ENCODE measurements at places on chromosomes 7 and 10. TPM values are rescaled to one million over a fixed set of nuclear protein-coding genes. Genes with fewer than 3 reads are reported as not detected.

Gene PNLIP
- total RNA-seq, result 0.87 TPM

Gene COL26A1
- not detected for total RNA-seq

Gene SRRM3
- not detected for total RNA-seq

Gene SCD
- 19.7 TPM for total RNA-seq

Gene CFAP46
- total RNA-seq, result 0.42 TPM

Gene TMEM213
- total RNA-seq, result not detected

Gene SPDYE2B
- total RNA-seq, result not detected

Gene CHPF2
- total RNA-seq, result 66.3 TPM

Gene SYNPO2L
- not detected for total RNA-seq

Gene SAP25
- total RNA-seq, result 7.6 TPM

Gene PLCE1
- total RNA-seq, result not detected

Gene TMEM270
- total RNA-seq, result not detected

Gene DOCK4
- 2.1 TPM for total RNA-seq

Gene AKR1C3
- 0.49 TPM for total RNA-seq

Gene PRPS1L1
- not detected for total RNA-seq

Gene PKD1L1
- total RNA-seq, result 0.18 TPM

Gene GBX1
- total RNA-seq, result not detected

Gene HTR7
- total RNA-seq, result not detected

Gene GLCCI1
- 6.1 TPM for total RNA-seq

Gene RPEL1
- total RNA-seq, result not detected

Gene SPDYE18
- total RNA-seq, result not detected

Gene DRGX
- not detected for total RNA-seq

Gene MYH16
- total RNA-seq, result not detected

Data from activated T-cell treated with anti-CD3 and anti-CD28 coated beads, Interleukin-2, amount 50 U/mL, for 4 hours (primary cell).